ENCODE measurements at places on chromosomes 5 and 9.

- DNase-seq: no peak
Observed at GRCh38 chr9:76405340-76405739, 11.1 kb upstream of the RFK start.

GRCh38 chr9:83628540-83628939 lies 5.6 kb downstream of the IDNK start:
- DNase-seq: no peak

DNA sequence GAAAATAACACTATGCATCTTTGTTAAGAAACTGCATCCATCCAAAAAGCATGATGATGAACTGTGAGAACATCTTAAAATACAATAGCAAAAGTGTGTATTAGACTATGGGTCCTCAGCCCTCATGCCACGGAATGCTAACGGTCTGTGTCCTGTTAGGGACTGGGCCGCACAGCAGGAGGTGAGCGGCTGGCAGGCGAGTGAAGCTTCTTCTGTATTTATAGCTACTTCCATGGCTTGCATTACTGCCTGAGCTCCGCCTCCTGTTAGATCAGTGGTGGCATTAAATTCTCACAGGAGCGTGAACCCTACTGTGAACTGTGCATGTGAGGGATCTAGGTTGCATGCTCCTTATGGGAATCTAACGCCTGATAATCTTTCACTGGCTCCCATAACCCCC lies 129.8 kb downstream of the NXNL2 start:
- DNase-seq: no peak

- DNase-seq: peak; percentile 82
Observed at GRCh38 chr5:35924950-35925722, 13.3 kb downstream of the CAPSL start.

- DNase-seq: no peak
Observed at GRCh38 chr5:140806834-140807775, at the start of gene PCDHA4. Gene PCDHA4, plus strand, starts transcription at chr5:140807068.

- DNase-seq: no peak
Observed at GRCh38 chr9:12774861-12775678, at the start of gene LURAP1L. Gene LURAP1L, plus strand, starts transcription at chr9:12775020. Its CDS starts 696 bp downstream, at chr9:12775716.

DNA sequence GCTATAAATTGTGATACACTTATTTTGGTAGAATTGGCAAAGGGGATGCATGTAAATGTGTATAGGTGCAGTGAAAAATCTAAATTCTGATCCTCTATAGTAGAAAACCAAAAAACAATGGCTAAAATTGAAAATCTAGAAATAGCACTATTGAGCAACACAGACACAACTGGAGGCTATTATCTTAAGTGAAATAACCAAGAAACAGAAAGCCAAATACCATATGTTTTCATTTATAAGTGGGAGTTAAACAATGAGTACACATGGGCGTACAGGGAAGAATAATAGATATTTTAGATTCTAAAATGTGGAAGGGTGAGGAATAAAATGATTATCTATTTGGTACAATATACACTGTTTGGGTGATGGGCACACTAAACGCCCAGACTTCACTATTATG lies 183.2 kb upstream of the TUSC1 start:
- DNase-seq: no peak

- DNase-seq: peak; percentile 67
Observed at GRCh38 chr9:124291801-124292396, 34.1 kb downstream of the NEK6 start.

GRCh38 chr5:151020304-151021110 lies at the start of gene GPX3:
Gene GPX3, plus strand, starts transcription at chr5:151020591. Its CDS starts 64 bp downstream, at chr5:151020655.
- DNase-seq: no peak

- no peak for DNase-seq
Observed at GRCh38 chr9:81375187-81376100, 313.9 kb downstream of the TLE1 start.

GRCh38 chr5:55749387-55749786 lies 11.5 kb downstream of the DDX4 start:
- DNase-seq: no peak

- no peak for DNase-seq
Observed at GRCh38 chr5:13785781-13786415, 158.6 kb downstream of the DNAH5 start.

DNA sequence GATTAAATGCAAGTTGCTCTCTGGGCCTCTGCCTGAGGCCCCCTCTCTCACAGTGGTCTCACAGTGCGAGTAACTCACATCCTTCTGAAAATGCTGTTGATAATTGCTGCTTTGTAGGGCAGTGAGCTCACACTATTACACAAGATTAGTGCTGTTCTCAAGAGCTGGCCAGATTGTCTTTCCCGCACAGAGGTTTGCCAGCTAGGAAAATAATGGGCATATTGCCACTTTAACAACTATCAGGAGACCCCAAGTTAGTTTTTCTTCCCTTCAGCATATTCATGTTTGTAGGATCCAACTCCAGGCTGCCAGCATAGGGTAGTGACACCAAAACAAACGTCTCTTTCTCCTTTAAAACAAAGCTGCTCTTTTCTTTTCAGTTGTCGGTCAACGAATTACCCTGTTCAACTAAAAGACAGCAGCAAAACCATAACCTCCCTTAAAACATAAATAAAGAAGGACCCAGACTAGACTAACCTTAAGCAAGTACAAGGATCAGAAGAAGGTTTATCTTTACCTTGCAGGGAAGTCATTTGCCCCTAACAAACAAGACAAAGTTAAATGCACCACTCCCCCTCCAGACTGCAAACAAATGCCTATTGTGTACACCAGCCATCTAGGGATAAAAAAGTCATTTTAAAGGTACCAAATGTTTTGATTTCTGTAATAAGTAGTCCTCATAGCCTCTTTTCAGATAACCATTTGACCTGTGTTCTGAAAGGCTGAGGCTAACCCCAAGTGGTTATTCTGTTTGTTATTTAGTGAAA lies 91.4 kb downstream of the VCAN start:
- DNase-seq: no peak

- DNase-seq: no peak
Observed at GRCh38 chr5:102713682-102714231, 41.3 kb upstream of the PAM start.

DNA sequence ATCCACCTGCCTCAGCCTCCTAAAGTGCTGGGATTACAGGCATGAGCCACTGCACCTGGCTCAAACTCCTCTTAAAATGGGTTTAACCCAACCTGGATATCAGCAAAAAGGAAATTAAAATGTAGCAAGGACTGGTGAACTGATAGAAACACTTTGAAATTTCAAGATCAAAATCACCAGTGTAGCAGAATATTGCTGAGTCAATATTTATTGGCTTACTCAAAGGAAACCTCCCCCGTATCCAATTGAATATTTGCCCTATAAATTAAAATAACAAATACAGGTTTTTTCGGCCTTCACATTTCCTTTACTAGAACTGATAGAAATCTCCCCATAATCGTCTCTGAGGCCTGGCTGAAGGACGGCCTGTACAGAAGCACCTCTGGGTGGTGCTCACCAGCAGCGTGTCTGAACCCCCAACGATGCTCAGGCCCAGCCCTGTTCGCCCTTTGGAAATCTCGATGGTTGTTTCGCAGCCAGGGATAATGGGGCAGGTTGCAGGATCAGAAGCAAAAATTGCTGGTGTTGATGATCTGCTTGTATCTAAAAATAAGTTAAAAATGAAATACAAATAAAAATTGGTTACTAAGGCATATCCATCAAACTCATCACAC lies 156.6 kb downstream of the MPDZ start:
- no peak for DNase-seq

DNA sequence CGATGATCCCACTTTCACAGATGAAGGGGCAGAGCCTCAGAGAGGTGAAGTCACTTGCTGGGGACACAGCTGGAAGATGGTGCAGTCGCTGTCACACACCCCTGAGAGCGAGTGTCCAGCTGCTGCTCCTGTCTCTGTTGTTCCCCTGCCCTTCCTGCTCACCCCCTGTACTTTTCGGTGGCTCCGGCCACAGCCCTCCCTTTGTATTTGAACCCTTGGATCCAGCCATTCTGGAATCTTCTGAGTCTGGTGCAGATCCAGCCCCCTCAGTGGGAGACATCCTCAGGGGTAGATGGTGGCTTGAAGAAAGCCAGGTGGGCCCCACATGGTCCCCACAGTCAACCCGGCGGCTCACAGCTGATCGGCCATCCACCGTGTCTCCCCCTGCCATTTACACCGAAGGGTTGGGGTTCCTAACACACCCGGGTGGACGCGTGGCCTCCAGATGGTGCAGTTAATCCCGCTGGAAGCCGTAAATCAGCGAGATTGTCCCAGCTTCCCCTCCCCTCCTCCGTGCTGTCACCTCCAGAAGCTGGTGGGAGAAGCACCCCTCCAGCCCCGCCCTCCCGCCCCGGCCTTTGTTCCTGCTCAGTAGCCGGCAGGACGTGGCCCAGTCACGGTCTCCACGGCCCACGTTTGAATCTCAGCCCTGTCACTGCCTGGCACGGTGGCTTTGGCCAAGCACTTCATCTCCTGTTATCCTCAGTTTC lies 204.8 kb downstream of the C9orf50 start:
- DNase-seq: no peak

- DNase-seq: no peak
Observed at GRCh38 chr9:73114958-73115357, 36.7 kb upstream of the ANXA1 start.

DNA sequence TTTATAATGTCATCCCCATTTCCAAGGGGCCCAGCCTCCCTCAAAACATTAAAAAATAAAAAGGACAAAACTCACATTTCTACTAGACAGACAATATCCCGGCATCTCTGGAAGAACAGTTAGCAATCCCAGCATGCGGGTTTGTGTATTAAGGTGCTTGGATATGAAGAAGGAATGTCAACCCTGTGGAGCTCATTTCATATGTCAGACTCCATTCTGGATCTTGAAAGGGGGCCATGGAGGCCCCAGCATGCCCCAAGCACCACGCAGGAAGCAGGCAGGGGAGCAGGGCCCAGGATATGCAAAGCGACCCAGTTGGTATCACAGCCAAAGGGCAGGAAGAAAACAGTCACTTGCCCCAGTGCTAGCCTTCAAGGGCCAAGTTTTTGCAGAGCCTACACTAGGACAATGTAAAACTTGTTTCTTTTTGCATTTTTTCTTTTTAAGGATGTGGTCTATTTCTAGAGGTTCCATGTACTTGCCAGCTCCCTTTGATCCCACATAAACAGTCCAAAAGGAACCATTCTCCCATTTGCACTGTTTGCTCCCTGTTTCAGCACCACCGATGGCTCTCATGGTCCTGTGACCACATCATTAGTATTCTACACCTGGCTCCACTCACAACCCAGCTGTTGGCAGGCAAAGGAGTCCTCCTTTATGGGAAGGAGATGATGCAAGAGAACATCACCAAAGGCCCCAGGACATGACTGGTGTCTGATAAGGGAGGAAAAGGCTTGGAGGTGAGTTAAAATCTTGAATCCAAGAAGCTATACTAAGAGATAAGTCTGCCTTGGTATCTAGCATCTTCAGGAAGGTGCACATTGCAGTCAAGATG lies 58.3 kb downstream of the FGF1 start:
- no peak for DNase-seq

DNA sequence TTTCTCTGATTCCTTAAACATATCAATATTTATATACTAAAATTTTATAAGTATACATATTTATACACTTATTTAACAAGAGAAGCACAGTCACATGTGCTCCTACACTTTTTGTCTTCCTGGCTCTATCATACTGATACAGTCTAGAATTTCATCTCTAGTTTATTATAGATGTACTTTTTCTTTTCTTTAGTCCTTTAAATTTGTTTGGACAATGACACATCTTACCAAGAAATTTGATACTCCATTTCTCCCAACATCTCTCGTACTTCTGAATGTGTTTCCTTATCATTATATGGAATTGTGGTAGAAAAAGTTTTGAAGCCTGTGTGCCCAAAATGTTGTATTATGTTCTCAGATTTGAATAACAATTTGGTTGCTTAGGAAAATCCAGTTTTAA lies 104.6 kb downstream of the DMRT2 start:
- DNase-seq: no peak

- DNase-seq: no peak
Observed at GRCh38 chr9:28668158-28668557, 1094.9 kb upstream of the C9orf72 start.

DNA sequence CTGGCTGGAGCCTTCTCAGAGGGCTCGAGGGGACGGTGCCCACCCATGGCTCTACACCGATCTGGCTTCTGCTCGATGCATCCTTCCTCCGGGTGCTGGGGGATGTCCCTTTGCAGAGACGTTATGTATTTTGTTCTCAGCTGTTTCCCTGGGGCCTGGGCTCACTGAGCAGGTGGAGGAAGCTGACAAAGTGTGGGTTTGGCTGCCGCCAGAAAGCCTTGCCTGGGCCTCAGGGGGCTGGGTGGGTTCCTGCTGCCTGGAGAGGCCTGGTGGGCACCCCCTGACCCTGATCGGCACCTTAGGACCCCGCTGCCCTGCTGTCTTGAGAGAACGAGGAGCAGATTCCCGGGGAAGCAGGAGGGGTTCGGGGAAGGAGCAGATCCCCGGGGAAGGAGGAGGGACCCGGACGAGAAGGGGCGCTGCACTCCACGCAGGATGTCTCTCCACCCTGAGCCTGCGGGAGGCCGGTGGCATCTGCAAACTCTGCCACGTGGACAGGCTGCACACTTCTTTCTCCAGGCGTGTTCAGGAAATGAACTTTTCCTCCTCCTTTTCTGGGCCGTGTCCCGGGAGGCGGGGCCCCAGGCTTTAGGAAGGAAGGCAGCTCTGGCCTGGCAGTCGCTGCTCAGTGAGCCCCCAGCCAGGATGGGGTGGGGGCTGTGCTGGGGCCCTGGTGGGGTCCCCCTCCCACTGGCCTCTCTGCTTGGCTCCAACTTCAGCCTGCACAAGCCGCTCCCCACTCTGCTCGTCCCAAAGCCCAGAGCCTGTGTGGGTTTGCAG lies 148.9 kb downstream of the RXRA start:
- no peak for DNase-seq

DNA sequence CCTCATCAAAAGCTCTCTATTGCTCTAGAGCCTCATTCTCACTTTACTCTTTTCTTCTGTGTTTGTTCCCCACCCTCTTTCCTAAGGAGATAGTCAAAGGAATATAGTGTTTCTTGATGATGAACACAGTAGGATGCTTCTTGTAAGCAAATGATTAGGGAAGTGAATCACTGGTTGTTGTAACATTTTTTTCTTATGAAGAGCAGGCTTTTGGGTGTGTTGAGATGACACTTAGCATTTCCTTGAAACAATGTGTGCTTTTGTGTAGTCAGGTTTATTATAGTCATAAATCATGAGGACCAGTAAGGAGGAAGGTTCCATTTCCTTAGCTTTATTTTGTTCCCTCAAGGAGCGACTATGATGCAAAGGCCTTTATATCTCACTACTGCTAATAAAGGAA lies 1991.3 kb upstream of the C9orf72 start:
- DNase-seq: no peak

DNA sequence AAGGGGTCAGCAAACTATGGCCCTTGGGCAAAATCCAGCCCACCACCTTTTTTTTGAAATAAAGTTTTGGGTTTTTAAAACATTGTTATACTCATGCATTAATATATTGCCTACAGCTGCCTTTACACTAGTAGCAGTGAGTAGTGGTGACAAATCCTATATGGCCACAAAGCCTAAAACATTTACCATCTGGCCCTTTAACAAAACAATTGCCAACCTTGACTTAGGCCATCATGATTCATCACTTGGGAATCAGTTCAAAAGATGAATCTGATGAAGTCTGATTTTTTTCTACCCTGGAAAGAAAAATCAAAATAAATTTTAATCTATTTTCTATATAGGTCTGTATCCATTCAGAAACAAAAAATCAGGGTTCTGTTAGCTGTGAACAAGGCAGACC lies 484.9 kb downstream of the BNC2 start:
- no peak for DNase-seq
